Muscle of arm (tissue), 14 donors: ENCODE measurements at places on chromosomes 4 and X. TPM values are rescaled to one million over a fixed set of nuclear protein-coding genes. Genes with fewer than 3 reads are reported as not detected.

GPM6B gene
- 23.4 TPM for polyA plus RNA-seq

SPATA4 gene
- polyA plus RNA-seq: not detected

CXXC4 gene
- polyA plus RNA-seq: 4.4 TPM

ANXA5 gene
- not detected for polyA plus RNA-seq

MMRN1 gene
- polyA plus RNA-seq: 5.1 TPM

SLITRK4 gene
- polyA plus RNA-seq: not detected

CDS1 gene
- polyA plus RNA-seq: not detected

KCNE5 gene
- 48.7 TPM for polyA plus RNA-seq

CENPE gene
- polyA plus RNA-seq: 12.5 TPM

RS1 gene
- not detected for polyA plus RNA-seq

LGI2 gene
- polyA plus RNA-seq: 5.7 TPM

EDNRA gene
- 43.4 TPM for polyA plus RNA-seq

UGT2B15 gene
- not detected for polyA plus RNA-seq

NUP62CL gene
- not detected for polyA plus RNA-seq

CPZ gene
- polyA plus RNA-seq: 4.2 TPM

ZDHHC9 gene
- polyA plus RNA-seq: 50.0 TPM

VSIG4 gene
- 9.8 TPM for polyA plus RNA-seq

STK26 gene
- 64.4 TPM for polyA plus RNA-seq

FRAS1 gene
- 11.3 TPM for polyA plus RNA-seq

EXOC1L gene
- polyA plus RNA-seq: not detected

QRFPR gene
- polyA plus RNA-seq: 1.6 TPM

ZNF718 gene
- 4.3 TPM for polyA plus RNA-seq

P2RY4 gene
- polyA plus RNA-seq: 0.41 TPM

HAND2 gene
- not detected for polyA plus RNA-seq

PRR32 gene
- polyA plus RNA-seq: 62.2 TPM

GASK1B gene
- polyA plus RNA-seq: 48.6 TPM

CCNA2 gene
- 34.5 TPM for polyA plus RNA-seq

ADRA2C gene
- not detected for polyA plus RNA-seq

DACH2 gene
- 2.1 TPM for polyA plus RNA-seq

STOX2 gene
- not detected for polyA plus RNA-seq

FAM184B gene
- 5.2 TPM for polyA plus RNA-seq

CXCL10 gene
- polyA plus RNA-seq: not detected

FAM47E gene
- 1.4 TPM for polyA plus RNA-seq

GRPEL1 gene
- 30.5 TPM for polyA plus RNA-seq

PNMA6F gene
- polyA plus RNA-seq: not detected

PF4V1 gene
- not detected for polyA plus RNA-seq
